ENCODE measurements at places on chromosomes 6 and 20.

GRCh38 chr20:38715646-38716045 is 8.6 kb upstream of the SLC32A1 start:
- no peak for DNase-seq

DNA sequence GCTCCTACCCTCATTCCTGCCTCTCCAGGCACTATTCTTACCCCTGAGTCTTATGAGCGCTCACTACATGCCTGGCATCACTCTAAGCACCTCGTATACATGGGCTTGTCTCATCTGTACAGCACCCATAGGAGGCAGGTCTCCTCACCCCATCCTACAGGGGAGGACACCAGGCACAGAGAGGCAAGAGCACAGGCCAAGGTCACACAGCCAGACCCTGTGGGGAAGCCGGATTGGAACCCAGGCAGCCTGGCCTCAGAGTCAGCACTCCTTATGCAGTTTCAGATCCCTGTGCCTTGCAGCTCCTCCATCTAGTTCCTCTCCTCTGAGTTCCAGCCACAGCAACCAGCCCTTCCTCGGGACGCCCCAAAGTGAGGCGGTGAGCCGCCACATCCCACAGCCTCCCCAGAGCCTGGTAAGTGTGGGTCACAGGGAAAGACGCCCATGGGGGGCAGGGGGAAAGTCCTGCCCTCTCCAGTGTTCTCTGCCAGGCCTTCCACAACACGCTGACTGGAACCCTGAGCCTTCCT is 103.3 kb downstream of the NFATC2 start:
- DNase-seq, result no peak

DNA sequence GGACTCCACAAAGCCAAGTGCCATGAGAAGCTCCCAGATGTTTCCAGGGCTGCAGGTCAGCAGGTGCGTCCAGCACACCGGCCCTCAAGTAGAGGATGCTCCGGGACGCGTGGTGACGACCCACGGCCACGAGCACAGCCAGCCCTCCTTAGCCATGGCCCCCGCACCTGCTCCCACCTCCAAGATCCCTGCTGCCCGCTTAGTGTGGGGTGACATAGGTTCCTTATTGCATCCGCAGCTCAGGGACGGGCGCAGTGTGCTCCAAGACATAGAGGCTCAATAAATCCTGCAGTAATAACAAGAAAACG is 138.1 kb upstream of the RPS6KA2 start:
- no peak for DNase-seq

DNA sequence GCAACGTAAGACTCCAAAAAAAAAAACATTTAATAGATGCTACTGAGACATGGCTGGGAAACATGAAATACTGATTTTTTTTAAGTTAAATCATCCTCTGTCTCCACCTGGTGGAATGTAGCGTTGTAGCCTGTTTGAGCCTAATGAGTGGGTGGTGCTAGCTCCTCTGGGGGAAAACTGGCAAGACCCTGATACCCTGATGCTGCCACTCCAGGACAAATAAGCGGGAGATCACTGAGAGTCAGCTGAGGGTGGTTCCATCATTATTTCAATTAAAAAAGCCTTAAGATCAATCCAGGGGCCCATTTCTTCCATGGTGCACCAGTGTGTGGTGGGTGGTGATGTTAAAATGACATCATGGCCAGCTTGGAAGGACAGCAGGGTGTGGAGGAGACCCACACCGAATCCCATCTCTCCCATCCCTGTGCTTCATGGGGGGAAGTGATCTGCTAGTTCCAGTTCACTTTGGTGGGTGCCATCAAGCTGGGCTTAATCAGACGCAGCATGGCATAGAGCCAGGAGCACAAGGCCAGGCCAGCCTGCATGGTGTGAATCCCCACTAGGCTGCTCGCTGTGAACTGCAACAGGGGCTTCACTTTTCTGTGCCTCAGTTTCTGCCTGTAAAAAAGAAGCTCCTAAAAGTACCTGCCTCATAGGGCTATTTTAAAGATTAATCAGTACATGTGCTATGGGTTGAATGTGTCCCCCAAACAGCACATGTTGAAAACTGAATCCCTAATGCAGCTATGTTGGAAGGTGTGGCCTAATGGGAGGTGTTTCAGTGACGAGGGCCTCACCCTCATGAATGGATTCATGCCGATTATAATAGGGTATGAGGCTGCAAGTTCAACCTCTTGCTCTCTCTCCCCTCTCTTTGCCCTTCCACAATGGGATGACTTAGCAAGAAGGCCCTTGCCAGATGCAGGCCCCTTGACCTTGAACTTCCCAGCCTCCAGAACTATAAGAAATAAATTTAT is 13.0 kb upstream of the MRPS10 start:
- no peak for DNase-seq

DNA sequence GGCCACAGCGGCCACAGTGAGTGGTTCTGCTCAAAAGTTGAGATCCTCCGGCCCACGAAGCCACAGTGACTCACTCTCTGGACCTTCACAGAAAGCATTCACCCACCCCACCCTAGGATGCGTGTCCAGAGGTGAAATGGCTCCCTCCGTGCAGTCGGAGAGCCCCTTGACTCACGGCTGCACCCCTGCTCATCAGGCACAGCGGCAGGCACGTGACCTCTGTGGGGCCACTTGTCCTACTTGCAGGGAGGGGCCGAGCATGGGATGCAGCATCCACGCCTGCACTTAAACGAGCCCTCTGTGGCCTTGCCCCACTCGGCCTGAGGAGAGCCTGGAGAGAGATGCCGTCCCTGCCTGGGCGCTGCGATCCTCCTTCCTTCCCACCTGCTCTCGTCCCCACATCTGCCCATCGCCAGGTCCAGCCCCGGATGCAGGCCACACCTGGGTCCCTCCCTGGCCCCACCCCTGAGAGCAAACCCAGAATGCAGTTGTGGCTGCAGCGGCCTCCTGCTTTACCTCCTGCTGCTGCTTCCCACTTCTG is 28.7 kb downstream of the NTSR1 start:
- DNase-seq, result no peak

- DNase-seq, result no peak
Measured at GRCh38 chr6:134680021-134680420, 269.9 kb downstream of the ALDH8A1 start.

GRCh38 chr6:14464055-14464454 is 346.5 kb downstream of the CD83 start:
- DNase-seq, result no peak

- DNase-seq, result no peak
Measured at GRCh38 chr20:60101891-60102281, 143.7 kb downstream of the CDH26 start.

- no peak for DNase-seq
Measured at GRCh38 chr6:4381381-4381780, 246.0 kb upstream of the ECI2 start.

Data from stimulated activated CD8-positive, alpha-beta memory T cell treated with anti-CD3 and anti-CD28 coated beads, Interleukin-7, amount 100 ng/mL, for 4 hours (primary cell).